ENCODE measurements at places on chromosomes 1 and 21.

GRCh38 chr1:235295902-235296350, 32.1 kb downstream of the ARID4B start:
- DNase-seq, result no peak

GRCh38 chr1:164086832-164087231, 472.2 kb upstream of the PBX1 start:
- no peak for DNase-seq

- no peak for DNase-seq
These were observed 109.0 kb downstream of the ESRRG start for GRCh38 chr1:216614011-216614934.

DNA sequence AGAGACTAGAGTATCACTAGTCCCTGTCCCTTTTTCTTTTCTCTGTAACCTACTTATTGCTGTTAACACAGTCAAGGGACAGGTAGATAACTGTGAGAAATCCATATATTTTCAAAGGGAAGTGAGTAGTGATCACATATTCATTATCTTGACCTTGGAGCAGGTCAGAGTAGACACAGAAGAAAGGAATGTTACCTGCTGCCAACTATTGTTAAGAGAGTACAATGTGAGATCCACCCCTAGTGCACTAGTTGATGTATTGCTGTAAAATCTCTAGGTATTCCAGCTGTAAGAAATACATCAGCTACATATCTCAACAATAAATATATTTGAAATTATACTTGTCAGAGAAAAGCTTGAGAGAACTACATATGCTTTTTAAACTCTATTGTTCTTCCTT, 68.7 kb upstream of the ADGRL2 start:
- no peak for DNase-seq

DNA sequence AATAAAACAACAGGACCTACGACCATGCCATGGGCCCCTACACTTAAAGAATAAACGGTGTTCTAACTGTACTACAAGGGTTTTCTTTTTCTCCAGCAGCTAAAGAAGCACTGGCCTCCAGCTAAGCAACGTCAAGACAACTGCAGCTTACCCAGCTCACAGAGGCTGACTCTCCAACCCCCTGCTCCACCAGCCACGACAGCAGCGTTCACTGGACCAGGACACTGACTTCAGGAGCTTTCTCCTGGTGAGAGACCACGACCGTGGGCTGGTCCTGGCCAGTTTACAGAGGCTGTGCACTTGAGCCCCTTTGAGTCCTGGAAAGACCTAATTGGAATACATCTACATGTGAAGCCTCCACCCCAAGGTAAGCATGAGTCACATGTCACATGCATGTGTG, 39.4 kb downstream of the WNT9A start:
- no peak for DNase-seq

DNA sequence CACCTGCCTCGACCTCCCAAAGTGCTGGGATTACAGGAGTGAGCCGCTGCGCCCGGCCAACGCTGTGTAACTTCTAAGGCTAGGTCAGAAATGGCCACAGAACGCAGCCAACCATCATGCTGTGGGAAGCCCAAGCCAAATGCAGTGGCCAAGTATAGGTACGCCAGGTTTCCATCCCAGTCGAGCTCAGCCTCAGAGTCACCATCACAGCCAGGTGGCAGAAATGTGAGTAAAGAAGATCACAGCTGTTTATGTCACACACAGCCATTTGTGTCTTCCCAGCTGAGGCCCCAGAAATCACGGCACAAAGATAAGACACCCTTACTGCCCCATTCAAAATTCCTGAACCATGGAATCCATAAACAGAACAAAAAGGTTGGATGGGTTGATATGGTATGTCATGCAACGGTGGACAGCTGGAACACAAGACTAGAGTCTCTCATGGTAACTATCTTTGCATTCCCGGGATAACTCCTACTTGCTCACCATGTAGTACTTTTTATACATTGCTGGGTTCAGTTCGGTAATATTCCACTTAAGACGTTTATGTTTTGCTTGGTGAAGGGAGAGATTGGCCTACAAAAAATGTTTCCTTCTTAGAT, 84.3 kb downstream of the SLC45A1 start:
- DNase-seq, result no peak

GRCh38 chr1:182766881-182767645, 22.5 kb upstream of the NPL start:
- no peak for DNase-seq

DNA sequence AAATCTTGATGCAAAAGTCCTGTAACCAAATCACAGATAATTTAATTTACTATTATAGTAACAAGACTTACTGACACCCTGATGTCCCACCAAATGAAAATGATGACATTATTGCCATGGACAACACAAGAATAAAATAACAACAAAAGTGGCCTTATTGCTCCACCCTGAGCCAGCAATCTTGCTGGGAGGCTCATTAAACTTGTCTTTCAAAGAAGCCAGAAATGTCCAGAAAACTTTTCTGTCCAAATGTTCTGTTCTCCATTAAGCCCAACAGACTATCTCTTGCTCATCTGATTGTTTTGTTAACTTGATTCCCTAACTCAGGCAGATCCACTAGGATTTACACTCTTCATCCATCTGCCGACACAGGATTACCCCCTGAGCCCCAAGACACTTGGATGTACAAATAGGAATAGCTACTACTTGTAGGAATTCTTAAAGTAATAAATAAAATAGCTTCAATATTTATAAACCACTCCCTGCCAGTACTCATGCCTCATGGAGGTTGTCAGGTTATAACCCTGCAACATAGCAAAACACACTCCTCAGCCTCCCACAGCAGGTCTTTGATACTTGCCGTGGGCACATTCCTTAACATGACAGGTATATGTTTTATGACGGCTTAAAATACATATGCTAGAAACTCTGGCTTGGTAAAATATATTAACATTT, 84.9 kb downstream of the PTPN14 start:
- DNase-seq, result no peak

GRCh38 chr1:57311411-57311810, 112.4 kb downstream of the DAB1 start:
- no peak for DNase-seq

DNA sequence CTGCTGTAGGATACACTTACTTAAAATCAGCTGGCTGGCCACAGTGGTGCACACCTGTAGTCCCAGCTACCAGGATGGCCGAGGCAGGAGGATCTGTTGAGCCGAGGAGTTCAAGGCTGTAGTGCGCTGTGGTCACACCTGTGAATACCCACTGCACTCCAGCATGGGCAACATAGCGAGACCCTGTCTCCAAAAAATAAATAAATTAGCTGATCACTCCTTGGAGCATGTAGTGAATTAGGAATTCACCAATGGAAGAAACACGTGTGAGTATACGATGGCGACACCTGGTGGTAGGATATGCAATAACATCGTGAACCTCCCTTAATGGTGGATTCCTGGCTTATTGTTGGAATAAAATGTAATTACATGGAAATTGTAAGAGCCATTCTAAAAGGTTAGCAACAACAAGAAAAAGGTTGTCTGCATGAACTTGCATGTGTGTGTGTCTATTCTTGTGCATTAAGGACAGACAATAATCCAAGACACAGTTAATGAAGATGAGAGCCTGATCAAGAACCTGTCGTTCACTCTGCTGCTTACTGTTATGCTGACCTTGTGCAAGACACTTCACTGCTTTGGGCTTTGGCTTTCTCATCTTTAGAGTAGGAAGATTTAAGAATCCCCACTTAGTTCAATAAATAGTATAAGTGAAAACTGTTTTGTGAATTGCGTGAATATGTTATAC, 38.6 kb upstream of the COX20 start:
- DNase-seq, result peak; percentile 56

DNA sequence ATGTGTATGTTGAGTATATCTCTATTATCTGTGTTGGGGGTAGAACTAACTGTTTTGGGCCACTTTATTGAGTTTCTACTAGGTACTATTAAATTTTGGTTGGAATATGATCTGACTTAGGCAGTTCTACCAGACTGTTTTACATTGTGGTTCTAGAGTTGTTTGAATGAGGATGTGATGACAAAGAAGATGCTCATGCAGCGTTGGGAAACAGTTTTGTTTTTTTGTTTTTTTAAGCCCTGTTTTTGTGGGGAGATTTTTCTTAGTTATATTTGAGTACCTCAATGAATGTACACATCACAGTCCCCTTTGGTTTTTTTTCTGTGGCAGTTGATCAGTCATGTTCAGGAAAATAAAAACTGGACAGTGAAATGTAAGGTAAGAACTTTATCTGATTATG, 40.1 kb downstream of the TMED5 start:
- no peak for DNase-seq

- no peak for DNase-seq
These were observed 12.1 kb downstream of the MCL1 start for GRCh38 chr1:150567341-150567716.

DNA sequence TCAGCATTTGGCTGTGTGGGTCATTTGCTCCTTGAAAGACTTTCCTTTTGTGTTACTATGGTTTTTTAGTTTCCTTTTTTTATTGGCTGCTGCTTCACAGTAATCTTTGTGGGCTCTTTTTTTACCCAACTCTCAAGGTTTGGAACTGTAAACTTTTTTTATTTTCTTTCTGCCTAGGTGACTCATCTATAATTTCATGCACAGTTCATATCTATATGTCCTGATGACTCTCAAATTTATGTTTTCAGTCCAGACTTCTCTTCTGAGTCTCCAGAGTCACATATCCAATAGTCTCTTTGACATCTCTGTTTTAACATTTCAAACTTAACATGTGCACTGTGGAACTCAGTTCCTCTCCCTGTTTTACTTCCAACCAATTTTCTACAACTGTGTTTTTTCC, 83.4 kb downstream of the ATF6 start:
- DNase-seq, result no peak

GRCh38 chr1:50416150-50416527, 7.1 kb downstream of the DMRTA2 start:
- no peak for DNase-seq

DNA sequence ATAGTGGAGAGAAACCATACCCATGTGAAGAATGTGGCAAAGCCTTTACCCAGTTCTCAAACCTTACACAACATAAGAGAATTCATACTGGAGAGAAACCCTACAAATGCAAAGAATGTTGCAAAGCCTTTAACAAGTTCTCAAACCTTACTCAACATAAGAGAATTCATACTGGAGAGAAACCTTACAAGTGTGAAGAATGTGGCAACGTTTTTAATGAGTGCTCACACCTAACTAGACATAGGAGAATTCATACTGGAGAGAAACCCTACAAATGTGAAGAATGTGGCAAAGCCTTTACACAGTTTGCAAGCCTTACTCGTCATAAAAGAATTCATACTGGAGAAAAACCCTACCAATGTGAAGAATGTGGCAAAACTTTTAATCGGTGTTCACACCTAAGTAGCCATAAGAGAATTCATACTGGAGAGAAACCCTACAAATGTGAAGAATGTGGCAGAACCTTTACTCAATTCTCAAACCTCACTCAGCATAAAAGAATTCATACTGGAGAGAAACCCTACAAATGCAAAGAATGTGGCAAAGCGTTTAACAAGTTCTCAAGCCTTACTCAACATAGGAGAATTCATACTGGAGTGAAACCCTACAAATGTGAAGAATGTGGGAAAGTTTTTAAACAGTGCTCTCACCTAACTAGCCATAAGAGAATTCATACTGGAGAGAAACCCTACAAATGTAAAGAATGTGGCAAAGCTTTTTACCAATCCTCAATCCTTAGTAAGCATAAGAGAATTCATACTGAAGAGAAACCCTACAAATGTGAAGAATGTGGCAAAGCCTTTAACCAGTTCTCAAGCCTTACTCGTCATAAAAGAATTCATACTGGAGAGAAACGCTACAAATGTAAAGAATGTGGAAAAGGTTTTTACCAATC, 80.0 kb downstream of the JMJD4 start:
- DNase-seq, result peak; percentile 32

DNA sequence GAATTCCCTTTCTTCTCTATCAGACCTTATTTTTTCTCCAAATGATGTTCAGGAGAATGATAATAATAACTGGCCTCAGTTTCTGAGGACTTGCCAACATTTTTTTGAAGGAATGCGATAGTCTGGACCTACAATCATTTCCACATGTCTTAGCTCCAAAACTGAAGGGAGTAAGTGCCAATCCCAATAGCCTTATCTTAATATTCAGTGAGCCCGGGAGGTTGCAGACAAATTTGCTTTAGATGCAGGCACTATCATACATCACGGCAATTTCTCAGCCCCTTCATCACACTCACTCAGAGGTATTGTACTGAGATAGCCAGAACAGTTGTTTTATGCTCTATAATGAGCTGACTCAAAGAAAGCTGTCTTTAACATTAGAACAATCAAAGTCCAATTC, 796.9 kb downstream of the ADGRL2 start:
- no peak for DNase-seq

- DNase-seq, result no peak
These were observed 7.0 kb downstream of the CSDE1 start for GRCh38 chr1:114750780-114751179.

DNA sequence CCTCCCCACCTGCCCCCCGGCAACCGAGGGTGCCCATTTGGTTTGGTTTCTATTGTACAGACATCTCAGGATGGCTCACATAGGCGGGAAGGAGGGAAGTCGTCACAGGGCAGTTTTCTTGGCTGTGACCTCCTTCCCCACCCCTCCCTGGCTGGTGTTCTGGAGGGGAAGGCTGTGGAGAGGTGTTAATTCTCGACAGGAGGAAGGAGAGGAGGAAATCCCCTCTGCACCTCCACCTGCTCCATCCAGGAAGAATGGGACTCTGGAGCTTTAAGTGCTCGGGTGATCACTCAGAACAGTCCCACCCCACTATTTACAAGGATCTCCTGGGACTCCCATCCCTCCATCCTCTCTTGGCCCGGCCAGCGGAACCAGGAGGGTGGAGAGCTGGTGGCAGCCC, 7.6 kb downstream of the MEX3A start:
- no peak for DNase-seq

DNA sequence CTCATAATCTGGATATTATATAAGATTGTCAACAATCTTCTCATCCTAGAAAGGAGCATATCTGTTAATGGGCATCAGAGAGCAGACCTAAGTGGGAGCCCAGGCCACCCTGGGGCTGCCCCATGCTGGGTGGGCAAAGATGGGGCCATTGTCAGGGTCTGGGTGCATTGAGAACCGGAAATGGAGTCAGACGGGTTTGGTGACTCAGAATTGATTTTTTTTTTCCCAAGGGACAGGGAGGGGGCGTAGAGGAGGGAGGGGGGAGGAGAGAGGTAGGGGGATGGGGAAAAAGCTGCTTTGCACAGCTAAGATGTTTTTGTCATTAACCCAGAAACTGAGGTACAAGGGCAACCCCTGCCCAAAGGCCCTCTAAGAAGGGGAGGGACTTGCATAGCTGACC, 1.3 kb downstream of the ATXN7L2 start:
- DNase-seq, result no peak

GRCh38 chr1:48576565-48576964, 104.6 kb upstream of the SPATA6 start:
- DNase-seq, result no peak

GRCh38 chr1:223730479-223731132, 18.3 kb downstream of the CAPN2 start:
- no peak for DNase-seq
